ENCODE measurements at places on chromosomes 5 and 9.
A peak's percentile ranks its signal among the peaks of the same experiment; 100 is the strongest.

GRCh38 chr5:118894709-118895108 is 93.6 kb downstream of the DTWD2 start:
- no peak for DNase-seq

DNA sequence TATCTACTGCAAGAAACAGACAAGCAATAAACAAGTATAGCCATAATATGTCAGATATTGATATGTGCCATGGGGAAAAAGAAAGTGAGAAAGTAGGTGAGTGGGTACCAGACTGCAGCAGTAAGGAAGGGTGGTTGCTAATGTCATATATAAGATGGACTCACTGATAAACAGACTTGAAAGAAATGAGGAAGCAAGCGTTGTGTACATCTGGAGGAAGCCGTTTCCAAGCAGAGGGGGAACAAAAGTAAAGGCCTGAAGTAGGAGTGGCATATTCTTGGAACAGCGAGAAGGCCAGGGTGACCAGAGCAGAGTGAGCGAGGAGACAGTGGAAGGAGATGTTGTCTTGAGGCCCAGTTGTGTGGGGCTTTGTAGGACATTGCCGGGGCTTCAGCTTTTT is 142.2 kb upstream of the MAP3K1 start:
- no peak for DNase-seq

- no peak for DNase-seq
Measured at GRCh38 chr5:157387683-157388093, 72.3 kb upstream of the NIPAL4 start.

DNA sequence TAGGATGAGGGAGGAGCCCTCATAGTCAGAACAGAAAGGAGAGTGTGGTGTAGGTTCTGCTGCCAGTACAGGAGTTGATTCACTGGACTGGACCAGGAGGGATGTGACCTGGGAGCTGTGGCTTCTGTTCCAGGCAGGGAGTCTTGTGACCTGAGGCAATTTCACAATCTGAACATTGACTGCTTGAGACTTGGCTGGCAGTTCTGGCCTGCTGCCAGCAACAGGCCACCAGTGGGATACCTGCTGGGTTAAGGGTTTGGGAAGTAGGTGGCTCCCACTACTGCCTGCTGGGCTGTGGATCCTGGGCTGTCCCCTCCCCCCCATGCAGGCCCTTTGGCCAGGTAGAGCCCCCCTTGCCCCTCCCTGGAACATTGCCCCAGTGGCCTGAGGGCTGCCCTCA is 268.6 kb upstream of the ARRDC3 start:
- DNase-seq = no peak

DNA sequence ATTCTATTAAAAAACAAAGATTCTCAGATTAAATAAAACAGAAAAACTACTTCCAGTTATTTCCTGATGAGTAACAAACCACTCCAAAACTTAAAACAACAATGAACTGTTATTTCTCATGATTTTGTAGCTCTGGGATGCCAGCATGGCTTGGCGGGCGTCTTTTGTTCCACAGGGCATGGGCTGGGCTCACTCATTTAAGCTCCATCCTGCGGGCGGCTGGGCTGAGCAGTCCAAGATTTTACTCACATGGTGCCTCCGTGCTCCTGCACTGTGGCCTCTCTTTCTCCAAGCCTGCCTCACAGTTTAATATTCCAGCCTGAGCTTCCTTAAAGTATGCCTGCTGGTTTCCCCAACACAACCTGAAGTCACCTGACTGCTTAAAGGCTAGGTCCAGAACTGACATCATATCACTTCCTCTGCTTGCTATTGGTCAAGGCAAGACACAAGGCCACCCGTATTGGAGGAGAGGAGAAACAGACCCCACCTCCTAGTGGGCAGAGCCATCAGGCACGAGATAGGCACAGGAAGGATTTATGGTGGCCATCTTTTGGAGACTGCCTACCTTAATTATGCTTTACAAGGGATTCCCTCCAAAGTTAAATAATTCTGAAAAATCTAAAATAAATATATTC is 41.6 kb upstream of the ZBTB43 start:
- peak; percentile 52 for DNase-seq

- peak; percentile 54 for DNase-seq
Measured at GRCh38 chr9:100602342-100602801, 24.5 kb downstream of the CAVIN4 start.

DNA sequence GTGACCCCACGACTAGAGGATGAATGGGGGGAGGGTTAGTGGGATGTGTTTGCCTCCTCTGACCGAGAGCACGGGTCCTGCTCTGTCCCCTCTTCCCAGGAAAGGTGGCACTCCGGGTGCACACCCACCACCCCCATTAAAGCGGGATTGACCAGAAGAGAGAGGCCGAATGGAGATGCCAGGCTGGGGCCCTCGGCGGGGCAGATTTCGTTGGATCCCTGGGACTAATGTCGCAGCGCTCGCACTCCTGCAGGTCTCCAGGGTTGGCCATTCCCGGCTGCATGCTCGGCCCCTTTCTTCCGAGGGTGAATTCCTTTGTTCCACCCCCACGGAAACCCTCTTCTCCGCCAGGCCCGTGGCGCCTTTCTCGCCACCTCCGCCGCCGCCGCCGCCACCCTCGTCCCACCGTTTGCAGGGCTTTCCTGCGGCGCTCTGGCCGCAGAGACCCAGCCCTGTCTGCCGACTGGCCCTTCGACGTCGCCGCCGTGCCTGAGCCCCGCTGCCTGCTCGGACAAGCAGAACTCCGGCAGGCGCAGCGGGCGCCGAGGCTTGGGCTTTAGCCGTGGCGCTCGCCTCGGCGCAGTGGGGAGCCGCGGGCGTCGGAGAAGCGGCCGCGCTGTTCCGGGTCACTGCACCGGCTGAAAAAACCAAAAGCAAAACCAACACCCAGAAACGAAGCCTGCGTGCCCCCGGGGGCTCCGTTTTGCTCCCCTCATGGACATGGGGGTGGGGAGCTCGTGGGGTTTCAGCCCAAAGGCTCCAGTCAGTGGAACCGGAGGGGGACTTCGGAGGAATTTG is 11.8 kb downstream of the LMX1B start:
- DNase-seq = no peak

- DNase-seq = no peak
Measured at GRCh38 chr5:34674187-34674586, 18.1 kb downstream of the RAI14 start.

- no peak for DNase-seq
Measured at GRCh38 chr5:153480401-153480800, 10.1 kb upstream of the GRIA1 start.

GRCh38 chr9:33167972-33168461 is 881 bp upstream of the B4GALT1 start:
- peak; percentile 67 for DNase-seq

DNA sequence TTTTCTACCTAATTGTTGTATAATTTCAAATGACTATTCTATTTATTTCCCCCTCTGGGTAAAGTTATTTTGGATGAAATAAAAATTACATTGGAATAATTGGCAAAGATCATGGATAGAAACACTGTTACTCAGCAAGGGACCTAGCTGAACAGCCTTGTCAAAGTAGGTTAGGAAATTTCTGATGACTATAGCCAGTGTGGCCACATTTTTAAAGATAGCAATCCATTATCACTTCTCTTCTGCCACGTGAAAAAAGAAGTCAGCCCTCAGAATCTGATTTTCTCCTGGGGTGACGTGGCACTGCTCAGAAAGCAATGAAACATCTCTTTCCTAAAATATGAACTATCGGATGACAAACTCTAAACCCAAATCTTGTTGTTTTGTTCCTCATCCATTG is 784.2 kb upstream of the RIOK2 start:
- no peak for DNase-seq

DNA sequence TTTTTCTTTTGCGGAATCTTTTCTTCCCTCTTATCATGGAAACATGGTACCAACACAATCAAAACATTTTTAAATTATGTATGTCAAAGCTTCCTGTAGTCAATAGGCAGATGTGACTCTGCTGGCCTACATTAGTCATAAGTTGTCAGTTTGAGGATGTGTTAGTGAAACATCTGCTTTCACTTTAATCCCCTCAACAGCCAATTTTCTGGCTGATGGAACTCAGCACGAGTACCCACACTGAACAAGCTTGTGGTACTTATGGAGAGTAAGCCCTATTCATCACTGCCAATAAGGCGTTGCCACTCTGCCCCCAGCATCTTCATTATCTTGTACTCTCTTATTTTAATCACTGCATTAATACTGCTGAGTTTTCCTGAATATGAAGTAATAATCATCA is 1034.4 kb downstream of the CDH9 start:
- DNase-seq = peak; percentile 40

DNA sequence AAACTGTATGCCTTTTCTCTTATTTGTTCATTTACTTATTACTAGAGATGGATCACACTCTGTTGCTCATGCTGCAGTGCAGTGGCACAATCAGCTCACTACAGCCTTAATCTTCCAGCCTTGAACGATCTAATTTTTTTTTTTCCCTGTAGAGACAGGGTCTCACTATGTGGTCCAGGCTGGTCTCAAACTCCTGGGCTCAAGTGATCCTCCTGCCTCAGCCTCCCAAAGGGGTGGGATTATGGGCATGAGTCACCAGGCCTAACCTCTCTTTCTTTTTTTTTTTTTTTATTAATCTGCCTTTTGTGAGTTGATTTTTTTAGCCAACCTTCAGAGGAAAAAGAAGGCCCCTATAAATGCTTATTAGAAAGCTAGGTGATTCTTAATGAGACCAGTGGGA is 303.0 kb downstream of the FBXL17 start:
- no peak for DNase-seq

DNA sequence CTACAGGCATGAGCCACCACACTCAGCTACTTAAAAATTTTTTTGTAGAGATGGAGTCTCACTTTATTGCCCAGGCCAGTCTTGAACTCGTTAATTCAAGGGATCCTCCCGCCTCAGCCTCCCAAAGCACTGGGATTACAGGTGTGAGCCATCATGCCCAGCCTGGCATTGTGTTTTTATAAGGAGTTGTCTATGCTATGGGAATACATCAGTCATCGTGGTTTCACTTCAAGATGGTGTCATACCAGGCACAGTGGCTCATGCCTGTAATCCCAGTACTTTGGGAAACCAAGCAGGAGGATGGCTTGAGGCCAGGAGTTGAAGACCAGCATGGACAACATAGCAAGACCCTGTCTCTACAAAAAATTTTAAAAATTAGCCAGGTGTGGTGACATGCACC is 49.7 kb downstream of the CYSTM1 start:
- no peak for DNase-seq

DNA sequence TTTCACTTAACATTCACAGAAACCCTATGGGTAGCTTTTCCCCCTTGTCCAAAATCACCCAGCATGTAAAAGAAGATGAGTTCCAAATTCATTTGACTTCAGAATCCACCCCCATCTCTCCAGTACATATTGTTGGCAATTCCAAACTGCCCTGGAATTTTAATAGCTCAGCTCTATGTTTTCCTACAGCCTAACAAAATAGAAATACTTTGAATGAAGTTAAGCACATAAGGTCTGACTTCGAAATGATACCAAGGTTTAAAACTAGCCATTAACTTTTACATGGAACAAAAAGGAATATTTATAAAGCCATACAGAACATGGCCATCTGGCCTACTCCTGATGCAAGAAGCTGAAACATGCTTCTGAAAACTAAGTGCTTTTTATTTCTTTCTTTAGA is 634.3 kb downstream of the PDE4D start:
- no peak for DNase-seq

- DNase-seq = no peak
Measured at GRCh38 chr9:9091387-9091786, 1291.8 kb upstream of the DMAC1 start.

Measured in NAMALWA (cell line).